ENCODE measurements at places on chromosomes 2 and 18.

DNA sequence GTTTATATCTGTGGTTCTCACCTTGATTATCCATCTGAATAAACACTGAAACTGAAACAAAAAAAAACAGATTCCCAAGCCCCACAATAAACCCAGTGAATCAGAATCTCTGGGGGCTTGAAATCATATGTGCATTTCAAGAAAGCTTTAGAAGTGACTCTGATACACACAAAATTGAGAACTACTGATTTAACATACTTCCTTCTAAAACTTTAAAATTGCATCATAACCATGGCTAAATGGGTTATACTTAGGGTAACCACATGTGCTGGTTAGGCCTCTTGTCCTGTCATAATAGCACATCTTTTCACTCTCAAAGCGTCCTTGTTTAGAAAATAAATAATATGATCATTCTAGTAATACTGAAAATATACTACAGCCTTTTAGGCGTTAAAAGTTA, 100.9 kb downstream of the ATAD2B start:
- DNase-seq, result no peak

DNA sequence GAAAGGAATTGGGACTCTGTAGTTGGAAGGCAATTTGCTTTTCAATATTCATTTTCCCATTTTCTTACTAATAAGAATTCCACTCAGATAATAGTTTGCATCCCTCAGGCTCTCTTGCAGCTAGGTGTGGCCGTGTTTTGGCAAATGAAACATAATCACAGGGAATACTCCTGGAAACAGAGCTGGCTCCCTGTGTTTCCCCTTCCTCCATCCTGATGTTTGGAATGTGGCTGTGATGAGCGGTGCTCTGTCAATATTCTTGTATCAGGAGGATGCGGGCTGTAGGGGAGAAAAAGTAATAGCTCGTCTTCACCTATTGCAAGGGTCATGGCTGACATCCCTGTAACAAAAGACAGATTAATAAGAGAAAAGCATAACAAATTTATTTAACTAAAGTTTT, 271.0 kb downstream of the MYCN start:
- DNase-seq, result no peak

DNA sequence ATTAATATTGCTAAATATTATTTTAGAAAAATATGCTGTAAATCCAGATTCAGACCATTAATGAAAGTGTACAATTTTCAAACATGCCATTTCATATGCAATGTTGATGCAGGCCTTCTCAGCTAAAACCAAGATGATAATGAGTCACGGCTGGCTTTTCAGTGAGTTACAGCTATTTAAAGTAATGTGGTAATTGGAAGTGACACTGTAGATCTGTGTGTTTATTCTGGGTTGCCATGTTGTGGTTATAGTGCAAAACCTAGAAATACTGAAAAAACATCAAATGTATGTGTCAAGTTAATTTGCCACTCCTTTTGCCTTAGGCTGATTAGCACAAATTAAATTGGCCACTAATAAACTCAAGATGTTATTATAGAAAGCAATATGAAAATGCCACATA, 506.6 kb downstream of the ERBB4 start:
- DNase-seq, result no peak

GRCh38 chr2:46942143-46942526, 26.5 kb upstream of the MCFD2 start:
- DNase-seq, result peak; percentile 51

- no peak for DNase-seq
Measured at GRCh38 chr18:24402209-24402785, 4.7 kb upstream of the OSBPL1A start.

DNA sequence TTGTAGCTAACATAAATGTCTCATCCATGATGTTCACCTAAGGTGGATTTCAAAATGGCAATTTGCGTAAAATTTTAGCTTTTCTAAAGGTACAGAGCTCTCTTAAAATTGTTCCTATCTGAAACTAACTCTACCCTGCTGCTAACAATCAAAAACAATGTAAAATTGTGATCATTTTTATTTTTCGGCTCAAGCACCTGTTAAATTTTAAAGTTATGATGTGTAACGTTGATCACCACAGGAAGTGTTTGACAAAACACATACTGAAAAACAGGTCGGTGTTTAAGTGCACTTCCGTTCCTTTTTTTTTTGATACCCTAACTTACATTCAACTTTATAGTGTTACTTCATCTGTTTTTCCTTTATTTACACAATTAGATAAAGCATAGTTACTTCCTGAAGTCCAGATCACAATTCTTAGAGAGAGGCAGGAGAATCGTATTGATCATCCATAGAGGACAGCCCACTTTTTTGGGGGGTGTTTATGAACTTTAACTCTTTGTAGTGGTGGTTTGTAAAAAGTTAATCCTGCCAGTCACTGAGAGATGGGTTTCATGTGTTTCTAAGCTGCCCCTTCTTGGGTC, 6.0 kb upstream of the NCK2 start:
- no peak for DNase-seq

DNA sequence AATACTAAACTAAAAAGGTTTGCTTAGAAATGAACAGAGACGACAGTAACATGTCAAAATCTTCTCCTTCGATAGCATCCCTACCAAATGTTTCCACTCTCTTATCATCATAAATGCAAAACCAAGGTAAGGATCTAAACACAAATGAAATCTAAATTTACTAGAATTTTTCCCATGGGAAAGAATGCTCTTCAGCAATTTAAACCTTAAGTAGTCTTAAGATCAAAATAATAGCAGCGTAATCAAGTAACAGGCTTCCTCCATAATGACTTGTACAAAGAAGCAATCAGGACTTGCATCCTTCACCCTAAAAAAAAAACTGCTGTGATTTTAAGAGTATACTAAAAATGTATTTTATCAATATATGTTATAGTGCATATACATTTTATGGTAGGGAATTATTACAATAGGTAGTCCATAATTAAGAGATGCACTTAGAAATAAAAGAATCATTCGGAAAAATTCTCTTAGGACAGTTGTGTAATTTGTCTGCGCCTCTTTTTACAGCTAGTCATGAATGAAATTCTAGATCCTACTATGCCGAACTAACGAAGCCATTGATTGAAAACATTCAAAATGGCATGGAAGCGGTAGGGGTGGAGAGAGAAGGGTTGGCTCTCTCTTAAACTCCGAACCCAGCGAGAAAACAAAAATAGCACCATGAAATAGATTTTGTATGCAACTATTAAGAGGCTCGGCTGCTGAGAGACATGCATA, 1.3 kb downstream of the PGAP1 start:
- DNase-seq, result no peak

DNA sequence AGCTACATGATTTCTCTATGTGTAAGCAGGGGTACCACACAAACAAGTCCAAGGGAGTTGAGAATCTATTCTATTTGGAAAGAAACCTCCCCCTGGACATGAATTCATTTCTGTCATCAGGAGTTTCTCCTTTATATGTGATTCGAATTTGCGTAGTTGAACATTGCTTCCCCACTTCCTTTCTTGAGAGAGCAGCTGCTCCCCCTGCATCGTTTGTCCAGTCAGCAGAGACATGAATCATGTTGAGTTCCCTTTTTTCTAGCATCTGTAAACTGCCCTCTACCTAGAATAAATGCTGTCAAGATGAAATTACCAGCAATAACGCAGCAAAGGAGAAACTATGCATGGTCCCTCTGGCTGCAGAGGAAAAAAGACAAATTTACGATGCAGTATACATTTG, 73.8 kb downstream of the KIF5C start:
- no peak for DNase-seq

GRCh38 chr2:101357376-101357775, 29.9 kb downstream of the CREG2 start:
- no peak for DNase-seq

DNA sequence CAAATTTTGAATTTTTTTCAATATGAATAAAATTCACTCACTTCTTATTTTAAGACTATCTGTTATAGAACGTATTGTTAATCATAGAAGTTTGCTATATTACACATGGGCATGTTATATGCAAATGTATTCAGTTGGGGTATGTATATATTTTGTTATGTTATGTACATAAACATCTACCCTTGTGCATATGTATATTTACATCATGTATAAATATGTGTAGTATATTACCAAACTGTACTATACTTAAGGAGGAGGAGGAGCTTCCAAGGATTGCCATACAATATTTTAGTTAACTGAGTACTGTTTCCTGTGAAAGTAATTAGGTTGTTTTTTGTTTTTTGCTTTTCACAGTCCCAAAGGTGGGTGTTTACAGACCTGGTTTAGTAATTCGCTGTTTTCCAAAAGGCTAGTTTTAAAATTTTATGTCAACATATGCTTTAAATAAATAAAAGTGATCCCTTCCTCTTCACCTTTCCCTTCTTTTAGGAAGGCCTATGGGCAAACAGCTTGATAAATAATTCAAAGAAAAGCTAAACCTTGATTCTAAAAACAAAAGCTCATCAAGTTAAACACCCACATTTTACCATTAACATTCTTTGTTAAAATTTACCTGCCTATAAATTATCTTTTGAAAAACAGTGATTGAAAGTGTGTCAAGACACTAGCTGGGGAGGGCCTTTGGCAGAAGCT, 12.9 kb upstream of the POU3F3 start:
- no peak for DNase-seq

DNA sequence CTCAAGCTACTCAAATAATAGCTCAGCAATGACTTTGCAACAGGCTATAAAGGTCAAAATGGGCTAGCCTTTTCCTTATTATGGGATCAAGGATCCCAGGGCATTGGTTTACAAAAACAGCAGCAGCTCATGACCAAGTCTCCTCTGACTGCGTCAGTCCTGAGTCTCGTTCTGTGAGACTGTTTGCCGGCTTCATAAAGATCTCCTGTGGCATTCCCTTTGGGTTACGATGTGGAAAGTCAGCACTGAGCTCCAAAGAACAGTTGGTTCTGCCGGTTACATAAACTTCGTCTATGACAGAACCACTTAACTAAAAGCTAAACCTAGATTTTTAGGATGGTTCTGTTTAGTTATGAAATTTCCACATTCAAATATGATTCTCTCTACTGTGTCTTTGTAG, 674.9 kb downstream of the ZEB2 start:
- no peak for DNase-seq

- DNase-seq, result no peak
Measured at GRCh38 chr2:206611736-206612135, 30.6 kb upstream of the FAM237A start.

DNA sequence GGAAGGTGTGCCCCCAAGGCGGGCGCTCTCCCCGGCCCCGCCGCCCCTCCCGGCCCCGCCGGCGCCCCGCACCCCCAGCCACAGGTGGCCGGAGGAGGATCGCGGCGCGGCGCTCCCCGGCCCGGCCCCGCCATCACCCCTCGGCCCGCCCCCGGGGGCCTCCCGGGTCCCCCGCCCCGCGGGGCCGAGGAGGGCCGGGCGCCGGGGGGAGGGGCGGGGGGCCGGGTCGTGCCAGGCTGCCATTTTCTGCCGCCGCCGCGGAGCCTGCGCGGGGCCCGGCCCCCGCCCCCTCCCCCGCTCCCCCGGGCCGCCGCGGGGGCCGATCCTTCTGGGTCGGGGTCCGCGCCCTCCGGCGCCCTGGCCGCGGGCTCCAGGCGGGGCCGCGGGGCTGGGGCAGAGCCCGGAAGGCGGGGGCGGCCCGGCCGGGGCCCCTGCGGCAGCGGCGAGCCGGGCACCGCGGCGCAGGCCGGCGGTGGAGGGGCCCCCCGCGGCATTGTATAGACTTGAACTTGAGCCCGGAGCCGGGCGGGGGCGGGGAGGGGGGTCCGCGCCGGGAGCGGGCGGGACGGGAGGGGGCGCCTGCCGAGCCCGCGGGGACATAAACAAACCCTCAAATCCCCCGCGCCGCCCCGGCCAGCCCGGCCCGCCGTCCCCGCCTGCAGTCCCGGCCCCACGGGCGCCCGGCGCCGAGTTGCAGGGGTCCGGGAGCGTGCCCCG, 556 bp downstream of the DNMT3A start:
- no peak for DNase-seq

All from stimulated activated CD4-positive, alpha-beta T cell treated with anti-CD3 and anti-CD28 coated beads, Interleukin-15, amount 100 ng/mL, for 1 hour (primary cell).